ENCODE measurements at places on chromosomes 2 and 18.

DNA sequence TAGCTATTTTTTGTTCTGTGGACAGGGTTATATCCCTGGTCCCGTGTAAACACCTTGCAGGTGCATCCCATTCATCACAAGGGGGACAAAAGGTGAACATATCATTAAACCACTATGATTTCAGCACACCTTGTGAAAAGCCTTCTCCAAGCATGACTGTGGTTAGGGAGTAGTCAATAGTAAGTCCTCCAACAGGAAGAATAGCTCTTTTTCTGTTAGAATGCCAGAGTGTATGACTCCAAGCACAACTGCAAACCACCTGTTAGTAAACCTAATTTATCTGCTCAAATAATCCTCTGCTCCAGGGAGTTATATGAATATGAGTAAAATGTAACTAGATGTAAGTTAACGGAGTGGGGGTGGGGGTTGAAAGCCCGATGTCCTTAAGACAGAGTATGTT lies 240.5 kb downstream of the AGPS start:
- DNase-seq, result no peak

DNA sequence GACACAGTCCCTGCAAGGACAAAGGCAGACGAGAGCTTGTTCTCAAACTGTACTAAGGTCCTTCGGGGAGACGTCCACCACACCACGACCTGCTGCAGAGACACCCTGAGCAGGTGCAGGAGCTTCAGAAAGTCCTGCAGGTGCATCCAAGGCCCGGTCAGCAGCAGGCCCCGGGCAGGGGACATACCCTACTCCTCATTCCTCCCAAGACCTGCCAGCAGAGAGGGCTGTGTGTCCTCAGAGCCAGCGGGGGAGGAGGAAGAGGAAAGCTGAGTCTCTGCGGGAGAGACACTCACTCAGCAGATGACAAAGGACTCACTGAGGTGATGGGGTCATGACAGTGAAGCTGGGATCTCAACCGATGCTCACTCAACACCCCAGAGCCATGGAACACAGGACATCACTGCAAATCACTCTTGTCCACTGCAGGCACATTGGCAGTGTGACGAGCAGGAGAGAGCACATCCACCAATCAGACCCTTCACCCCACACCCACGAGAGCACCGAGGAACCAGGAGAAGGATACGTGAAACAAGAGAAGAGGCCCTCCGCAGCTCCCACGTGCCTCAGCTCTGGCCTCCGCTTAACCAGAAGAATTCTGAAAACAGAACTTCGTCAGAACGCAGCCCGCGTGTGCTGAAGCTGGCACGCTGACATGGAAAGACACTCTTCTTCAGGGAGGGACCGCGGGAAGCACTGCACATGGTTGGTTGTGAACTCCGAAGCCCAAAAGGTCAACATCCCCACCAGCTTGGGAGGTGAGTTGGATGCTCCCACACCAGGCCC lies 9.3 kb downstream of the HDAC4 start:
- no peak for DNase-seq

DNA sequence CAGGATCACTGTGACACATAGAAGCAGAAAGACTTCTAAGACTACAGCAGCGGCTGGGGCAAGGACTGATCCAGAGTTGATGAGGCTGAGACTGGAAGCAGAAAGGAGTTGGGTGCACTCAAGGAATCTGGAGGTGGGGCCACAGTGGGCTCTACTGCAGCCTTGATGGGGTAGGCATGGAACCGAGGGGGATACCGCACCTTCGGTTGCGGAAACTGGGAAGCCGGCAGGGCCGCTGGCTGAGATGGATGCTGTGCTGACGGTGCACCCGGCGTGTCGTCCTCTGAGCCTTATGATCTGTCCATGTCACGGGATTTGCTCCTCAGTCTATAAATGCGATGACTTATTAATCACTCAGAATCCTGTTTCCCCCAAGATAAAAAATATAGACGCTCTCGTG lies 473.5 kb upstream of the MYT1L start:
- DNase-seq, result no peak

DNA sequence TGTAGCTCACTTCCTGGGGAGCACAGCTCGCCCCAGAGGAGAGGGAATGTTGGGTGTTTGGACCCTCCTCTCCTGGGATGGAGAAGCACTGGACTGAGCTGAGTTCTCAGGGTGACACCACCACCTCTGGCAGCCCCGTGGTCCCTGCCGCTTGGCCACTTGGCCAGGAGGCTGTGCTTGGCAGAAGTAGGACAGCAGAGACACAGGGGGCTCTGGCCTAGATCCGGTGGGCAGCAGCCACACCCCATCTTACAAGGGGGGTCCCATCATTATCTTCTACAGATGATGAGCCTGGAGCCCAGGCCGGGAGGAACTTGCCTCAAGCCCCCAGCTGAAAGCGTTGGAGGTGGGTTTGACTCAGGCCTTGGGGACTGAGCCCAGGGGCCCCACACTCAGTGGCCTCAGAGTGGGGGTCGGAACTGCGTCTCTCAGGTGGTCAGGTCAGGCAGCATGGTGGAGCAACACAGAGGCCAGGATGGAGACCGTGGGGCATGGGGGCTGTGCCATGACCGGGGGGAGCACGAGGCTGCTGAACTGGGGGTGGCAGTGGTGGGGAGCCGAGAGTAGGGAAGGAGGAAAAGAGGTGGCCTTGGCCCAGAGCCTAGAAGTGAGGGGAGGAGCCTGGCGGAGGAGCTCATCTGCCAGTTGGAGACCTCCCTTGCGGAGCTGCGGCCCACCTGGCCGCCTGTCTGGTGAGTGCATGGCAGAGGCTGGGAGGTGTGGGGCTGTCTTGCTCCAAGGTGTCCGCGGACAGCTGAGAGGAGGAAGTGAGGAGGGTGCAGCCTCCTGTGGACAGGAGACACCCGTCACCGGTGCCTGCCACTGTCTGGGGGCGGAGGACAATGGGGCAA lies 63.6 kb upstream of the HDAC4 start:
- DNase-seq, result no peak

DNA sequence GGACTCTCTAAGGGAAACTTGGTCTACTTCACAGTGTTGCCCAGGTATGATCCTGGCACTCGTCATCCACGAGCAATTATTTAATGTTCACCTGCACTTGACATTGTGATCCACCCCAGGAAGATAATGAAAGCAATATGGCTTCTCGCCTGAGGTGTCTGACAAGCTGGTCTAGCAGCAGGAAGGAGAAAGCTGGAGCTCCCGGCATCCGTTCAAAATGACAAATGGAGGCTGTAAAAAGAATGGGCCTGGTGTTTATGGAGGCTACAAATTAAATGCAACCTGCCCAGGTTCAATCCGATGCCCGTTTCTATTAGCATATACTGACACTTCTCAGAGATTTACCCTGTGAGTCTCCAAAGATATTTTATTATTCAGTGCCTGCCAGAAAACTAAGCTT lies 317.6 kb downstream of the CTNNA2 start:
- DNase-seq, result no peak

DNA sequence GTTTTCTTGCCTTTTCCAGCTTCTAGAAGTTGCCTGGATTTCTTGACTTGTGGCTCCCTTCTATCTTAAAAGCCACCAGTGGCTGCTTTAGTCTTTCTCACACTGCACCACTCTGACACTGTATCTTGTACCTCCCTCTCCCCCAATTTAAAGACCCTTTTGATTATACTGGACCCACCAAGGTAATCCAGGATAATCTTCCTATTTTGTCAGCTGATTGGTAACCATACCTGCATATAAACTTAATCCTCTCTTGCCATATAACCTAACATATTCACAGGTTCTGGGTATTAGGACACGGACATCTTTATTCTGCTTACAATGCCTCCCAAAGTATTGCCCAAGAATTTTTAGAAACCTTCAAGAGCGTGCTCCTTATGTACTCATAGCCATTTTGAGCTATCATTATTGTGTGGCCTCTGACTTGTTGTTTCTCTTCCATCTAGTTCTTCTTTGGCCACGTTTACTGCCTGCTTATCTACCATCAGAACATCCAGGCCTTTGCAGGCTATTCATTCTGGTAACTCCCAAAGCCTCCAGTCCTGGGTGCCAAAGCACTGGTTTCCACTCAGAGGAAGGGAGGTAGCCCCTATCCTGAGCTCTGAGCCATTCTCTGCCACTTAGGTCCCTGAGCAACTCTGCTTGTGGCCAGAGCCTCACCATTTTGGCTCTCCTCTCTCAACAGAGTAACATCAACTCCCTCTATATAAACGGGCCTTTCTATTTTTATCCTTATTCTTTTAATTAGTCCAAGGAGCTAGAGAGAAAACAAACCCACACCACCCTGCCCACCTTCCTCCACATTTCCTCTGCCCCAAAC lies 70.8 kb downstream of the MYO3B start:
- DNase-seq, result no peak

- DNase-seq, result no peak
Measured at GRCh38 chr18:56641714-56642337, 3.4 kb upstream of the TXNL1 start.

- DNase-seq, result no peak
Measured at GRCh38 chr2:5759949-5760348, 67.8 kb downstream of the SOX11 start.

GRCh38 chr2:134815741-134816140 lies 22.7 kb upstream of the ACMSD start:
- no peak for DNase-seq

- DNase-seq, result no peak
Measured at GRCh38 chr2:209977386-209978239, 24.8 kb upstream of the RPE start.

DNA sequence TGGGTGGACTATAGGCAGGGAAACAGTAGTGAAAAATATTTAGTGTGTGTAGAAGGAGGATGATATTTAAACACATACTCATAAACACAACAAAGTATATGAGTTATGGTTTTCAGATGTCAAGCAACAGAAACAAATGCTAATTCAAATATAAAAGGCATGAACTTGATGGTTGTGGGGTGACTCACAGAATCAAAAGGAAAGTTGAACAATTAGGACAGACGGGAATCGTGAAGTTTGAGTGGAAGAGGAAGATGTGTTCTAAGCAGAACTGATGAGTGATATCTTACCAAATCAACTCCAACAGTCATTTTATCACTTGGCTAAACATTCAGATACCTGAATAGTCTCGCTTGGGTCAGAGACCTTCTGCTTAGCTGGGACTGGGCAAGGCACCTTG lies 53.6 kb upstream of the ITGA6 start:
- no peak for DNase-seq

- DNase-seq, result no peak
Measured at GRCh38 chr18:42412896-42413295, 457.9 kb downstream of the PIK3C3 start.

GRCh38 chr2:202861987-202862386 lies 9.6 kb downstream of the ICA1L start:
- DNase-seq, result no peak

DNA sequence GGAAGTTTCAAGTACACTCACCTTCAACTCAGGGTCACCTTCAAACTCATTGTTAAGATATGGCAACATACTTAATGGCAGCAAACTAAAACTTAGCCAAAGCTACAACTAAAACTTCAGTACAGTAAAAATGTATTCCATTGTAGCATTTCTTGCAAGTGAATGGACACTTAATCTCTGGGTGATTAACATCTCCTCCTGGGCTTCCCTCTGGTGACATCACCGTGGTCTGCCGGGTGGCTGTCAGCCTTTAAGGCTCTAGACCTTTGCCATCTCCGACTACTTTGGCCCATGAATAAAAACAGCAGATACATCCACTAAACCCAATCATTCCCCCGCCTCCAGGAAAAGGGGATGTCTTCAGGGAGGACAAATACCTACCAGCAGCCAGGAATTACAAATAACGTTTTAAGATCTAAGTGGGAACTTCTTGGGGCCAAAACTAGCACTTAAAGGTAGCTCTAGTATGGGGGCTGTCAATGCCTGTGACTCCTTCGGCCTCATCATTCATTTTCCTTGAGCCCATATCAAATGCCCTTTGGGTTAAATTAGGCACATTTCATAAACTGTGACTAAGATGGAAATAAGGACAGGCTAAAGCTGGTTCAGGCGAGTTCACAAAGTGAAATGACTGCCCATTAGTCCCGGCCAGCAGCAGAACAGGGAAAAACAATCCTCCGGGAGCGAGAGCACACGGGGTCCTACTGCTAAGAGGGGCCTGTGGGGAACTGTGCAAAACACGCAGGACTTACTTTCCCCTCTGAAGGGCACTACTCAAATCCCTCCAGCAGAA lies 1.1 kb downstream of the TFCP2L1 start:
- no peak for DNase-seq

GRCh38 chr2:128368437-128369107 lies 49.9 kb upstream of the HS6ST1 start:
- no peak for DNase-seq

DNA sequence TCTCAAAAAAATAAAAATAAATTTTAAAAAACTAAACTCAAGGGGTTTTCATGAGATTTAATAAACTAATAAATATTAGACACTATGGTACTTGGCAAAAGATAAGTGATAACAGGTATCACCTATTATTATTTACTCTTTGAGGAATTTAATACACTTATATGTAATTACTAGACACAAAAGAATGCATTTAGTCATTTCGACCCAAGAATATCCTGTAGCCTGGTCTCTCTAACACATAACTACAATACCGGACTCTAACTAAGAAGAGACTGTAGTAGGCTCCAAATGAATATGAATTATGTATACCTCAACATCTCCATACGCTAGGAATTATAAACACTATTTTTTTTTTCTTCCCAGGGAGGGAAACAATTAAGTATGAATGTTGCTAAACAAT lies 850.7 kb downstream of the CPS1 start:
- DNase-seq, result no peak

DNA sequence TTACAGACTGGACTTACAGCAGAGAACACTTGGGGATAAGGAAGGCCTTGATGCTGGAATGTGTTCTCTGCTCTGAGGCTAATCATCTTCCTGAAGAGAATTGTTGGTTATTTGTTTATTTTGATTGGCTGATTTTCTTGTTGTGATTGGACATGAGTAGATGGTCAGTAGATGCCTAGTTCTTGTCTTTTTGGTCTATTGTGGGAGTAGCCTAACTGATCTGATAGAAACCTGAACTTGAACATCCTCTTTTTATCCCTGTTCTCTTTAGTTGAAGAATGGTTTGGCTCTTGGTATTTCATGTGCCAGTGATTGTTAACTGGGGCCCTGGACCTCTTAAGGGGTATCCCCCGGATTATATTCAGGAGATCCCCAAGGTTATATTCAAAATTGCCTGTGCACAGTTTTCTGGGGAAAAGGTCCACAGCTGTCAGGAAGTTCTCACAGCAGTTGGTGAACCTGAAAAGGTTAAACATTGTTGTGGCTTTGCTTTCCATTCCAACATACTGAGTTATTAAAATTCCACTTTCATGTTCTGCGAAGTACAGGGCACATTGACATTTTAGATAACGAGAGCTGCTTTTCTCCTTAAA lies 13.6 kb downstream of the TWSG1 start:
- DNase-seq, result no peak

DNA sequence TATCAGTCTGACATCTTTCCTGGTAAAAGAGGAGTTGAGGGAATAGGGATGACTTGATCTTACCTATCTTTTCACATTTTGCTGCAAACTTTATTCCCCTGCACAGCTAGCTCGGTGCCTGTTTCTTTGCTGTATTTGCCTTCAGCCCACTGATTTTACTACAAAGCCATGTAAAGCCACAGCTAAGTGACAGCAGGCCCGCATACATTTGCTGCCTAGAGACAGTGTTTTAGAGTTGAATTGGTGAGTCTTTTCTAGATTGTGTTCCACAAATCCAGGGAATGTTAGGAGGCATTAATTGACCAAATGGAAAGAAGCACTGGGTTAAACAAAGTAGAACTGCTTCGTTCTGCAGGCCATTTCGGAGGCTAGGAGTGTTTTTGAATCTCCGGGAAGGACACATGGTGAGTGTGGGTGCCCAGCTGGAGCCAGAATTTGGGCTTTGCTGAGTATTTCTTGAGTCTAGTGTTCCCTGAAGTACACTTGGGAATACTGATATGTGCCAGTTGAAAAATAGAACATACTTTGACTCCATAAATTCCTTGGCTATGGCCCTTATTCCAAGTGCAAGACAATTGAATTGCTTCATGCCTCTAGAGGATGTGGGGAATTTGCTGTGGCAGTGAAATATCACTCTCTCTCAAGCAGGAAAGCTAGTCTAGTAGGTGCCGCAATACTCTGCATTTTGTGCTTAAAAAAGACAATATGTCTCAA lies 329.8 kb downstream of the PTPRM start:
- no peak for DNase-seq

Measured in T follicular helper cell (primary cell).